Endothelial cell of umbilical vein (primary cell): ENCODE measurements at places on chromosomes 7 and 10.
A peak's percentile ranks its signal among the peaks of the same experiment; 100 is the strongest.

- no peak for DNase-seq
Measured at GRCh38 chr10:43265799-43266721, 805 bp downstream of the RASGEF1A start.

GRCh38 chr10:110081911-110082310, 74.1 kb downstream of the ADD3 start:
- peak; percentile 97 for DNase-seq

- DNase-seq = no peak
Measured at GRCh38 chr7:141584935-141585334, 33.7 kb downstream of the AGK start.

GRCh38 chr7:141053626-141054025, 20.2 kb upstream of the TMEM178B start:
- DNase-seq = no peak

DNA sequence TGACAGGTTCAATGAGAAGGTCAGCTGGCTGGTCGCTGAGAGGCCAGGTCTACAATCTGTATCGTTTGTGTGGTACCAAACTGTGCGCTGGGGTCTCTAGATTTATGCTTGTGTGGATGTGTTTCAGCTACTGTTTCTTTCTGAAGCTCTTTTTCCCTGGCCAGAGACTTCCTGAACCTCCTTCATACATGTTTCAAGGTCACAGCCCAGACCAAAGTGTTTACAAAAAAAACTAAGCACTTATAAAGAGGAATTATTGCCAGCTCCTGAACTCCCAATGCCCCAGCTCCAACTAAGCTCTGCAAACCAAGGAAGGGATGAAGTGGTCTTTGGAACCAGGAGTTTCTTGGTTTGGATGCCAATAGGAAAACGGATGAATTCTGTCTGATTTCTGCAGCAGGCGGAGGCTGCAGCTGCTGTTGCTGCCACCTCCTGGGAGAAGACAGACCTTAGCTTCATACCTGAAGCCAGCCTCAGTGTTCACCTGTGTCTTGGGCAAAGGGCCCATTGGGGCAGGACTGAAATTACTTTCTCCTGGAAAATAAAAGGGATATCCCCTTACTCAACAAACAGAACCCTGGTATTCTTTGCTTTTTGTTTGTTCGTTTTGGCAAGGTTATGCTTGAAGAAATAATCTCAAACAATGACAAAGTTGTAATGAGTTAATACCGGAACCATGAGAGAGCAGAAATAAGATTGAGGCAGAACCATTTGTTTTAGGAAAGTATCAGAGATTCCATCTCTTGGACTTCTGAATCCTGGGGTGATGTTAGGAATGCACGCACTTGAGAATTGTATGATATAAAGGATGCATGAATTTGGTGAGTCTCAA, 24.6 kb upstream of the MKLN1 start:
- peak; percentile 33 for DNase-seq

DNA sequence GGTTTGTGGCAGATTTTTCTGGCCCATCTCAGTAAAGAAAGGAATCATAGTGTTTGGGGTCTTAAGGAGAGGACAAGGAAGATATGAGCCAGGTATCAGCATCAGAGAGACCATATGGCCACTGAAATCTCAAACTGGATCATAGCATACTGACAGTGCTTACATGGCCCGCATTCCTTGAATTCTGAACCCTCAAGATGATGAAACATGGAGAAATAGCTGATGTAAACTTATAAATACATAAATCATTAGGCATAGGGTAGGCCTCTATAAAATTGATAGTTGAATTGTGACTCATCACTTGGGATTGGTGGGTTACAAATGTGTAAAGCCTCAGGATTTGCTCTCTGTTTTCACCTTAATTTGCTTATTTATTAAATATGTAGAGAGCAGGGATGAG, 688.5 kb downstream of the CNTNAP2 start:
- DNase-seq = no peak

- peak; percentile 96 for DNase-seq
Measured at GRCh38 chr10:31707093-31708039, 221.3 kb downstream of the ARHGAP12 start.

GRCh38 chr10:29255104-29255503, 33.8 kb upstream of the LYZL1 start:
- DNase-seq = no peak

DNA sequence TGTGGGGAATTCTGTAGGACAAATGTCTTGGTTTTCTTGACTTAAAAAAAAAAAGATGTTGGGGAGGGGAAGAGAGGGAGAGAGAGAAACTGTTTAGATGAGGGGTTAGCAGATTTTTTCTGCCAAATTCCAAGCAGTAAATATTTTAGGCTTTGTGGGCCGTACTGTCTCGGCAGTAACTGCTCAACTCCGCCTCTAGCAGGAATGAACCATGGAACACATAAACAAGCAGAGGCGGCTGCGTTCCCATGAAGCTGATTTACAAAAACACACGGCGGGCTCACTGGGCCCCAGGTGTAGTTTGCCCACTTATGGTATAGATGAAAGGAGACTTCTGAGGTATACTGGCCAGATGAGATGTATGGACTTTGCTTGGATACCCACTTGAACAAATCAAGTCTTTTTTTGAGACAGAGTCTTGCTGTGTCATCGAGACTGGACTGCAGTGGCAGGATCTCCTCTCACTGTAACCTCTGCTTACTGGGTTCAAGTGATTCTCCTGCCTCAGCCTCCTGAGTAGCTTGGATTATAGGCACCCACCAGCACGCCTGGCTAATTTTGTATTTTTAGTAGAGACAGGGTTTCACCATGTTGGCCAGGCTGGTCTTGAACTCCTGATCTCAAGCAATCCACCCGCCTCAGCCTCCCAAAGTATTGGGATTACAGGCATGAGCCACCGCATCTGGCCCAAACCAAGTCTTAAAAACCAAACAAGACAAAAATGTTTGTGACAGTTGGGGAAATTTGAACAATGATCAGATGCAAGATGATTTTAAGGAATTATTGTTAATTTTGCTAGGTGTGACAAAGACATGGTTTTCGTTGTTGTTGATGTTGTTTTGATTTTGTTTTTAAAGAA, 9.7 kb upstream of the ADAMTS14 start:
- DNase-seq = no peak

- peak; percentile 58 for DNase-seq
Measured at GRCh38 chr7:140003913-140004382, 58.8 kb downstream of the PARP12 start.

- no peak for DNase-seq
Measured at GRCh38 chr10:802506-802905, 113.0 kb upstream of the DIP2C start.

DNA sequence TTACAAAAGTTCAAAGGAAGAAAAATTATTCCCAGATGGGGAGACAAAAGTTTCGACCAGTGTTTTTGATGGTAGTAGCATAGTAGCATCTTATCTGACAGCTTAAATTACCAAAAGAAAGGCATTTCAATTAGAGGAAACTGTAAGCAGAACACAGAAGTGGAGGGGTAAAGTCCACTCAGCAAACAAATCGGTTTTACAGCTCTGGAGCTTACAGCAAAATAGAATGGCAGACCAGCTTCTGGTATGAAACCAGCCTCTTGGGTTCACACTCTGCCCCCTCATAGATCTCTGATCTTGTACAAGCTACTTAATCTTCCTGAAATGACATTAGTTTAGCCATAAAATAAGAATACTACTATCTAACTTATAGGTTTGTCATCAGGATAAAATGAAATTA, 118.6 kb downstream of the RNF32 start:
- DNase-seq = no peak

DNA sequence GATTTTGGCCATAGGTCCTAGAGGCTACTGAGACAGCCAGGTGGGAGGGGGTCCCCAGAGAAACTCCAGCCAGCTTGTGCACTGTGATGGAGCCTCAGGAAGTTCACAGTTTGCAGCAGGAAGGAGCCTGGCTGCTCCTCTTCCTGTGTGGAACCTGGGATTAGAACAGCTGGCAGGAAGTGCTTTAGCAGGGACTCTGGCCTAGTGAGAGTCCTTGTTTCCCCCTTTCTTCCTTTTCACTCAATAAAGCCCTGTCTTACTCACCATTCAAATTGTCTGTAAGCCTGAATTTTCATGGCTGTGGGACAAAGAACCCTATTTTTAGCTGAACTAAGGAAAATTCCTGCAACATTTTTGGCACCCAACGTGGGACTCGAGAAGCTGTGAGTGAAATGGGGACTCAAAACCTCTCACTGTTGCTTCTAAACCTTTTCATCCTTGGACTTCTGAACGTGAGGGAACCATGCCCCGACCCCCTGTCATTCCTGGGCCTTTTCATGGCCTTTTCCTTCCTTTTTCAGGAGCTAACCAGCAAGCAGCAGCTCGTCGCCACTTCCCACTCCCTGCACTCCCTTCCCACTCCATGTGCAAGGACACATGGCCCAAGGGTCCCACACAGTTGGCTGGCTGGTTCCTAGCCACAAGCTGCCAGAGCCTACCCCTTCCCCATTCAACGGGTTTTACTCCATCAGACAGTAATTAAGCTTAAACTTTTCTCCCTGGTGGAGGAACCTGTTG, 32.8 kb upstream of the SORCS3 start:
- DNase-seq = no peak

DNA sequence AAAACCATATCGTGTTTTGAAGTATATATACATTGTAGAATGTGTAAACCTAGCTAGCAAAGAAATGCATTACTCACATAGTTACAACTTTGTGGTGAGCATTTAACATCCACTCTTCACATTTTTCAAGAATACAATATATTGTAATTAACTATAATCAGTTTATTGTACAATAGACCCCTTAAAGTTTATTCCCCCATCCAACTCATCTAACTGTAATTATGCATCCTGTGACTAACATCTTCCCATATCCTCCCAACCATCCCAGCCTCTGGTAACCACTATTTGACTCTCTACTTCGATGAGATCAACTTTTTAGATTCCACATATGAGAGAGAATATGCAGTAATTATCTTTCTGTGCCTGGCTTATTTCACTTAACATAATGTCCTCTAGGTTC, 526.4 kb downstream of the KIF20B start:
- DNase-seq = no peak

DNA sequence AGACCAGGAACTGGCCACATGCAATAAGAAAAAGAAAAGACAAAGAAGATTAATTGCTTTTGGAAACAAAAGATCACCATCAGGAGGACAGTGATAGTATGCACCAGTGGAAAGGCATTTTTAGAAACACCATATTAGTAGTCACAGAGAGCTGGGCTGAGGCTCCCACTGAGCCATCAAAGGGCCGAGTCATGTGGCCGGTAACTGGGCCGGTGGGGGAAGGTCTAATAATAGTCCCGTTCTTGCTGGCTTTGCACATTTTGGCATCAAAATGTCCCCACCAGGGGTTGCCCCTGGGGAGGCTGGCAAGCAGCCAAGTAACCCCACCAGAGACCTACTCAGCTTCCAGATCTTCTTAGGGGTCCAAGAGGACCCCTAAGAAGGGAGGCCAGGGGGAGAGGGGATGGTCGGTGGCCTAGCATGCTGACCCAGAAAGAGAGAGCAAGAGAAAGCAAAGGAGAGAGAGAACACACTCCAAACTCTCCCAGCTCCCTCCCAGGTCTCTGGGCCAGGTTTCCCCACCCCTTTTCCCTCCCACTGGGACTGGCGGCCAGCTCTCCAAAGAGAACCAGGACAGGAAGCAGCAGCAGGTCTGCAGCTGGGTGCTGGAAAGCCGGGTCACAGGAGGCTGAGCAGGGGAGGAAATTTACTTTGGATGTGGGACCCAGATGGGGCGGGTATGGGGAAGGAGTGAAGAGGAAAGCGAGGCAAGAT, 70.2 kb upstream of the FGFR2 start:
- peak; percentile 65 for DNase-seq

DNA sequence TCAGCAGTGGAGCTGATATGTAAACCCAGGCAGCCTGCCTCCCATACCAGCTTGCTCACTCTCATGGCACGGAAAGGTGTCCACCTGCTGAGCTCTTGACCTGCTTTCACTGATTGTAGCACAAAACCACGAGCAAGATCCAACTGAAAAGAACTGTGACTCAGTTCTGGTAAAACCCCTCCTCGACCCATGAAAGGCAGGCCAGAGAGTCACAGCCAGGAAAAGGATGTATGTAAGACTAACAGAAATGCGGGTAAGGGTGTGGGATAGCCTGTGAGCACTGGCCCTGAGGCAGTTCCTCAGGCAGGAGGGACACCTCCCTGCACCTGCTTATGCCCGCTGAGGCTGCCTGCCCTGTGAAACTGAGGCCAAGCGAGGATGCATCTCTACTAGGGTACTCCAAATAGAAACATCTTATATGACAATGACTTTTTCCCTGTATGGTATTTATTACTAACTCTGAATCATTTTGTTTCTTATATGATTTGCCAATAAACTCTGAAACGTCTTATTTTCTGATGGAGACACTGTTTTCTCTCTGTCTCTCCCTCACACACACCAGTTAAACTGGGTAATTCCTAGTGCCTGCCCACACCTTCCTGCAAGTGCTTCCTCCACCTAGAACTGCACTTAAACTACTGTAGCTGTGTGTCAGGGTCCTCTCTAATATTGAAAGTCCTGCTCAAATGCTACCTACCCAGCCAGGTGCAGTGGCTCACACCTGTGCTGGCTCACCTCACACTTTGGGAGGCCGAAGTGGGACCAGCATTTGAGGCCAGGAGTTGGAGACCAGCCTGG, 73.3 kb upstream of the GHITM start:
- no peak for DNase-seq

DNA sequence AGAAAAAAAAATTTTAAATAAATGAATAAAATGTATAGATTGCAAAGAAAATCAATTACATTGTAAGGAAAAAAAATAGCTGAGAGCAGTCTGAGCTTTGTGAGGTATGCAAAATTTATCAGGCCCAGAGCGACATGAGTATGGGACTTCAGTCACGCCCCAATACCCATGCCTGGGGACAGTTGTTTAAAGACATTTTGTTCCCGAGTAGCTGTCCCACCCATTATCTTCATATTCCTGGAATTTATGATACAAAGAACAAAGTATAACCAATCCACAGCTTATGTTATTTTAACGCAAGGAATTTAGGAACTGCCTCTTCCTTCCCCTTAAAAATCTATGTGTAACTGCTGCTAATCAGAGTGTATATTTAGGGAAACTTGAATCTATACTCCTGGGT, 1.6 kb upstream of the PON2 start:
- DNase-seq = no peak

- no peak for DNase-seq
Measured at GRCh38 chr7:110977127-110977737, 113.7 kb upstream of the LRRN3 start.

- DNase-seq = no peak
Measured at GRCh38 chr10:86642499-86642898, 11.8 kb upstream of the OPN4 start.

- DNase-seq = no peak
Measured at GRCh38 chr10:47244560-47245500, 55.2 kb upstream of the GDF10 start.

DNA sequence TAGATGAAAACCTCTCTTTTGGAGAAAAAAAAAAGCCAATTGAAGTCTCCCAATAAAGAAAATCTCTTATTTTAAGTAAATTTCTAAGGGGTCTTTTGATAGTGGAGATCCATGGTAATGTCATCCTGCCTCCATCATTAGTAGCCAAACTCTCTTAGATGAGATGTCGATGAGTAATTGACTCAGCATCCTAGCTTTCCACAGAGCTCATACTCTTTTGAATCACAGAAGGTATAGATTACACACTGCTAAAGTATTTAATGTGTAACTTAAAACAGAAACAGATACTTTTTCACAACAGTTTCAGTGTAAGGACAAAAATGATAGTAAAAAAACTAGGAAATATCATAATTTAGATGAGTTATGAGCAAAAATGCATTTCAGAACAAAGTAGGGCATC, 19.4 kb downstream of the MAGI2 start:
- no peak for DNase-seq

GRCh38 chr10:307659-308058, 172.4 kb downstream of the ZMYND11 start:
- DNase-seq = no peak
